ENCODE measurements at places on chromosomes 12 and 14.

GRCh38 chr12:40727774-40728483 lies 35.7 kb downstream of the CNTN1 start:
- DNase-seq: no peak

- DNase-seq: no peak
Observed at GRCh38 chr12:22653075-22653474, 28.1 kb downstream of the ETNK1 start.

DNA sequence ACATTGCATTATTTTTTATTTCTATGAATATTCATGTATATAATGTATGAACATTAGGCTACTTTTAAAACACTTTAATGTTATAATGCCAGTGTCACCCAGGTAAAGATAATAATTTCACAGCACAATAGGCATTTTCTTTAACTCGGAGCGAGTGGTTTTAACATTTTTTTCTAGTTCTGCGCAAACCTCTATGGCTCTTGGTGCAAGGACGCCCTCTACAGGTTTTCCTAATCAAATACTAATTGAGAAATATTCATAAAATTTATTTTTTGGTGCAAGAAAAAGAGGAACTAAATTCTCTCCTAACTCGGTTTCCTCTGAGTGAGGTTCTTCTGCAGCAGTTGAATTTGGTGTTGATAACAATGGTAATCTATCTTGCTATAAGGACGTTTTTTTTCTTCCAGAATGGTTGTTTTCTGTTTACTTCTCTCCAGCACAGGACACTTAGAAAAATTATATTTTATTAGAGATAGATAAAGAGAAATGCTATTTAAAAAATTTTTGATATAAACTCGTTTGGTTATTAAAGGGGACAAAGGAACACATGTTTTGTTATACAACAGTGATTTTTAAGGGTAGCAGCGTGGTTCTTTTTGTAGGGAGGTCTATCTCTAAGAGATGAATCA lies 2.4 kb upstream of the WIF1 start:
- no peak for DNase-seq

GRCh38 chr12:115297445-115297844 lies 613.5 kb upstream of the TBX3 start:
- no peak for DNase-seq

DNA sequence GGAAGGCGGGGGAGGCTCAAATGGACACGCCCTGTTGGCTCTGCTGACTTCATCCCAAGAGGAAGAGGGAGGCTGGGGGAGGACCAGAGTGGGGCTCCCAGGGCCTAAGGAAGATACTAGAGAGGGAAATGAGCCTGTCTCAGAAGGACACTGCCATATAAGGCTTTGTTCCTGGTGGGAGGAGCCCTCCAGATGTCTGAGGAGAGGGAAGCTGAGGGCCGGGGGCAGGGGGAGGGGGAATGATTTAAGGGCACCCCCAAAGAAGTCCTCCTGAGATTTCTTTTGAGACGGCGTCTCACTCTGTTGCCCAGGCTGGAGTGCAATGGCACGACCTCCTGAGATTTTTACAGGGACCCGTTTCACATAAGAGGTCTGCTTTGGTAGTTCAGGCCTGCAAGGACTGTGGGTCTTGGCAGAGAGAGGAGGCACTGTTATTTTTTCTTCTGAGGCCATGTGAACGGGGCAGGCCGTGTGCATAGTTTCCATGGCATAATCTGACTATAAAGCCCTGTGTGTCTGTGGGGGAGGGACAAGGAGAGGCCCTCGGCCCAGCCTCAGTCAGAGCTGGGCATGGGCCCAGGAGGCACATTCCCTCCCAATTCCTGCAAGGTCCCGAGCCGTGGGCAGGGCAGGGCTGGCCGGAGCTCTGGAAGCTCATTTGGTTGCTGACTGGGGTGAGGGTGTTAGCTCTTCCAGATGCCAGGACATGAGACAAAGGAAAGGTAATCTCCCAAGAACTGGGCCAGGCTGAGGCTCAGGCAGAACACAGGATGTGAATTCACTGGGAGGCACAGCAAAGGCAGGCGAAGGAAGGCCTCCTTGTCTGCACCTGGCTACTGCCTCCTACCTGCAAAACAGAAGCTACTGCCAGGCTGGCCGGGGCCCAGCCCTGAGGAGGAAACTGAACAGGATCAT lies 22.2 kb upstream of the PLEKHG3 start:
- peak; percentile 68 for DNase-seq

GRCh38 chr14:68966872-68967301 lies 12.2 kb downstream of the ACTN1 start:
- no peak for DNase-seq

DNA sequence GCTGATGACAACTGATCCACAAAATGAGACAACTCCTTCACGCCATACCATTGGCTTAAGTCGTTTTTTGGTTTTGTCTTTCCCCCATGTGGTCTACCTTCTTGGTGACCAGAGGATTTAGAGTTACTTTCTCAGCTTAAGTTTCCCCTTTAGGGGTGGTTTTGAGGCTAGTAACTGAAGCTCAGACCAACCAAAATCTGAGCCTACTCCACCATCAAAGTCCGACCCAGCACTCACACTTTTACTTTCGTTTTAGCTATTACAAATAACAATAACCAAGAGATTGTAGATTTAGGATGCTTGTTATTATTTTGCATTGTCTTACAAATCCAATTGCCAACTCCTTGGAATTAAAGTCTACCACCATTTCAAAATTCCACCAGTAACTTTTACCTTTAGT lies 130.6 kb upstream of the MDM1 start:
- no peak for DNase-seq

- no peak for DNase-seq
Observed at GRCh38 chr14:20799456-20799891, 3.2 kb downstream of the RNASE1 start.

GRCh38 chr12:77130193-77130592 lies 64.8 kb upstream of the E2F7 start:
- DNase-seq: no peak

- no peak for DNase-seq
Observed at GRCh38 chr12:102509123-102509626, 28.8 kb upstream of the IGF1 start.

DNA sequence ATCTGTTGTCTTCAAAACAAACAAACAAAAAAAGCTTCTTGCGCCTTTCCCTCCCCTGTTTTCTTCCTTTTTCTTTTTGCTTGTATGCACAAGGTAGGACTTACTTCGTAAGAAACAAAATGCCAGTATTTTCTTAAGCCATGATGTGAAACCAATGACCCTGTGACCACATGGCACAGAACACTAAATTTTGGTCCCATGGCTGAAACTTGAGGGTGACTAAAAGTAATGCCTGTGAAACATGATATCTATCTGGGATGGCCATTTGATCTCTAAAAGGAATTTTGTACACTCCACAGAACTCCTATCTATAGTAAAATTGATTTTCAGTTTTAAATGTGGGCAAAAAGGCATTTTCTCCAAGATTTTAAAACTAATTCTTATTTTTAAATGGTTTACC lies 63.6 kb downstream of the PAPOLA start:
- DNase-seq: no peak

DNA sequence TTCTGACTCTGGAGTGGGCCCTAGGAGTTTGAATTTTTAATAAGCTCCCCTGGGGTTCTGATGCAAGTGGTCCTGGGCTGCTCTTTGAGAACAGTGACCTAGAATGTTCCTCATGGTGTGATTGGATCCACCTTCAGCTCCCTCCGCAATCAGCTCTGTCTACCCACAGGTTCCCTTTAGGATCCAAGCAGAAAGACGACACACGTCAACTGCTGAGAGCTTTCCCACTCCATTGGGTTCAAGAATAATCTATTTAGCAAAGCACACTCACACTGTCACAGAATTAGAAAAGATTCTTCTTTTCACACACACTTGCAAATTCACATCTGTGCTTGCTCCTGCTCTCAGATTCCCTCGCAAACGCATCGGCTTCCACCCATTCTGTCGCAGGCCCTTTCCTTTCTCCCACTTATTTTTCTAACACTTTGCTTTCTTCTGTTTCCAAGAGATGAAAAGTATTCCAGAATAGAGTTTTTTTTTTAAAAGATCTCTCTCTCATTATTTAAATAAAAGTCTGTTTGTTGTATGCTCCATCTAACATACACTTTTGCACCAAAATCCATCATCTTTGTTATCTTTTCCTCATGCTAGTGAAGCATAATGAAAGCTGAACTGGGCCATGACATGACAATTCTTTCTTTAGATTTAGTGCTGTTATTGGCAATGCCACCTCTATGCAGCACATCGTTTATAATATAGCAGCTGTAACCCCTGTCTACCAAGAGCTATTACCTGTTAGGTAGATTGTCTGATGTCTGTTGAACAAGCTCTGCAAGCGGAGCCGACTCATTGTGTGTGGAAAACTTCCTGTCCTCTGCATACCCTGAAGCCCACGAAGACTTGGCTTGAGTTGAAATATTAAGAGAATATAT lies 73.1 kb downstream of the CACNA1C start:
- no peak for DNase-seq

DNA sequence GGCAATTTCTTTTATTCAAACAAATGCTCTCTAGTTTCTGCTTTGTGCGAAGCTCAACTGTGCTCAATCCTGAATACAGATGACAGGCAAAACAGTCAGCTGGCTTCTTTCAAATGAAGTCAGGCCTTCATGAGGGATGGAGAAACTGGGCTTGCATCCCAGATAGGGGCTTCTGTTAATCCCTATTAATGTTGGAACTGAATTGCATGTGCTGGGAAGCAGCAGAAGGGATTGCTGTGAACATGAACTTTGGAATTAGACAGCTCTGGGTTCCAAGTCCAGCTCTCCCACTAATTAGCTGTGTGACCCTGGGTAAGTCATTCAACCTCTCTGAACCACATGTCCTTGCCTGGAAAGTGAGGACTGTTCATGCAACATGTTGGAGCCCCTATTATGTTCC lies 21.1 kb upstream of the CORO1C start:
- no peak for DNase-seq

DNA sequence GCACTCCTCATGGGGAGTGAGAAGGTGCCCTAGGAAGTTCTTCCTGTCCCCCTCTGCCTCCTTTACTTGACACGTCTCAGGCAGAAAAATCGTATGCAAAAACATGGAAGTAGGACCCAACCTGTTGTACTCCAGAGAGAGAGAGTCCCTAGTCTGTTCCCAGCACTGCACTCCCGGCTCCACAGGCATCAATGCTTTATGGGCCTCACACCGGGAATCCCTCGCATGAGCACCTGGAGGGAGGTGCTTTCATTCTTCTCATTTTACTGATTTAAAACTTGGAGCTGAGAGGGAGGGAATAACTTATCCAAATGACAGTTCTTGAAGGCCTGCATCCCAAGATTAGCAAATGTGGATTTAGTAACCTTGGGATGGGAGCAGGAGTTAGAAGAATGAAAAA lies 1101.4 kb downstream of the BCL11B start:
- DNase-seq: no peak

- DNase-seq: peak; percentile 18
Observed at GRCh38 chr12:14211947-14212387, 153.5 kb upstream of the ATF7IP start.

DNA sequence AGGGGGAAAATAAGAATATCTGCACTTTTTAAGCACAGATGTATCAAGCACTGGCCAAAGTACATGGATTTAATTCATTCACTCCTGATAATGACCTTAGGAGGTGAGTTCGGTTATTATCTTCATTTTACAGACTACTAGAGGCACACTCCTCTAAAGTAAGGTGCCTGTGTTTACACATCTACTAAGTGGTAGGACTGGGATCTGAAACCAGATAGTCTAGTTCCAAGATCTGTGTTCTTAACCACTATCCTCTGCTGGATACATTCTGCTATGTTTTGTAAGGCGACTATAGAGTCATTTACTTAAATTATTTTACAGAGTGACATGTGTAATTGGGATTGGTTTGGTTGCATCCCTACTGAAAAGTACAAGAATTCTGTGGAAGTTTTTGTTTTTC lies 175.3 kb downstream of the ESR2 start:
- no peak for DNase-seq

DNA sequence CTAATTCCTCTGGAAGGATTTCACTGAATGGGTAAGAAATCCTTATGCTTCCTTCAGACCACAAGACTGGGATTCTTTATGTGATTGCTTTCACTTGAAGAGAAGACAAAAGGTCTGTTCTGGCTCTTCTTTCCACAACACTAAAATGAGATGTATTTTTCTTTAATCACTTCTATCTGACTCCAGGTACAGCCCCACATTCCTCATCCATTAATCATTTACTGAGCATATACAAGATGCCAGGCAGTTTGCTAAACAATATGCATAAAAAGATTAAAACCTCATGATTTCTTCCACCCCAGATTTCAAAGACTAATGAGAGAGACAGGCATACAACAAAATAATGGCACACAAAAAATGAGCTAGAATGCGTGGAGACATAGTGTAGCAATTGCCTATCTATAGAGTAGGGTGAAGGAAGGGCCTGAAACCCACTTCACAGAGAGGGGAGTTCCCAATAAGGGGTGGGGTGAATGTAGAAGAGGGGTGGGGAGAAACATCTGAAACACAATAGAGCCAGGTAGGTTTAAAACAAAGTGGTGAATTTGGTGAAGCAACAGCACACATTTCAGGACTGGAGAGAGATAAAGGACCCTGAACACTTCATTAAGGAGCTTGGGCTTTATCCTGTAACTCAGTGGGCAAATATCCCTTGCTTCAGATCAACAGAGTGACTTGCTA lies 65.1 kb upstream of the PRB2 start:
- DNase-seq: no peak

DNA sequence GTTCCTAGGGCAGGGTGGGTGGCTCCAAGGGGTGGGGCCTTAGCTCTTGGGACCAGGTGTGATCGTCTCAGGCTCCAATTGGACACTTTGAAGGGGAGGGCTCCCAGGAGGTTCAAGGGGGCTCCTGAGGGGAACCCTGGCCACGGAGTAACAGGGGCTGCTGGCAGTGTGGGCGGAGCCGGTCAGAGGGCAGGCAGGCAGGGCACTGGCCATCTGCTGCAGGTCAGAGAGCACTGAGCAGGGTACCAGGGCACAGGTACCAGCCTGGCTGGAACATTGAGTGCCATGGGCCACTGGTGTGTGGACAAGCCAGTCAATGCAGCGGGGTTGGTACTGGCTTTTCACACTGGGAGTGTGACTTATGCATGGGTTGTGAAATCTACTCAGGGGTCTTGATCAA lies 32.2 kb downstream of the SYNE3 start:
- DNase-seq: no peak

DNA sequence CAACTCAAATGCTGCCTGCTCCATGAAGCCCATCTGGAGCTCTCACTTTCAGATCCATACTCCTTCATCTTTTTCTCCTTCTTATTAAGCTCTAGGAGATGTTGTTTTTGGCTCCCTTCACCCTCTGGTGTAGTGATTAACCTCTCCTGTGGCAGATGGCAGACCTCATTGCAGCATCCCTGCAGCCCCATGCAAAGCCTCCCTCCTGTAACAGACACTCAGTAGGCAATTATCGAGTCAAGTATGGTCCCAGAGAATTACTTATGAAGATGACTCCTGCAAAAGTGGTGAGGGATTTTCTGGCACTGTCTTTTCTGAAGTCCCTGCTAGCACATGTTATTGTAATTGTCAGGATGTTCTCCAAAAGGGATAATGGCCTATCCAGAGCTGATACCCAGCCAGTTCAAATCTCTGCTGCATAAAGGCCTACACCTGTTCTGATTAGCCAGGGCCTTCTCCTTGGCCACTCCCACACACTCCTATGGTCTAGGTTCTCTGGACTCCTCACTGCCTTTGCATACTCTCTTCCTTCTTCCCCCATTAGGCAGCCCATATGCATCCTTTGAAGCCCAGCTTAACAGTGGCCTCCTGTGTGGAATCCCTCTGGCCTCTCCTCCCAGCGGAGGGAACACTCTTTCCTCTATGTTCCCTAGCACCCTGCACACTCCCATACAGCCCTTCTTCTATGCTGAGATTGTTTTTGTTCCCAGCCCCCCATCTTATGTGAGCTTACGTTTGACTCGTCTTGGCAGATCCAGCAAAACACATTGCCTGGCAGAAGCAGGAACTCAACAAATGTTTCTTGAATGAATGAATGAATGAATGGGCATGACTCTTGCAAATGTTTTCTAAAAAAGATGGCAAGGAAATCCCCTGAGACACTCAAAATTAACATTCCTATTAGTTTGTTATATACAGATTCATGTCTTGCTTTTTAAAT lies 43.9 kb upstream of the MDM1 start:
- peak; percentile 56 for DNase-seq
